Progenitor cell of endocrine pancreas (in vitro differentiated cells): ENCODE measurements at places on chromosomes 7 and 10.

DNA sequence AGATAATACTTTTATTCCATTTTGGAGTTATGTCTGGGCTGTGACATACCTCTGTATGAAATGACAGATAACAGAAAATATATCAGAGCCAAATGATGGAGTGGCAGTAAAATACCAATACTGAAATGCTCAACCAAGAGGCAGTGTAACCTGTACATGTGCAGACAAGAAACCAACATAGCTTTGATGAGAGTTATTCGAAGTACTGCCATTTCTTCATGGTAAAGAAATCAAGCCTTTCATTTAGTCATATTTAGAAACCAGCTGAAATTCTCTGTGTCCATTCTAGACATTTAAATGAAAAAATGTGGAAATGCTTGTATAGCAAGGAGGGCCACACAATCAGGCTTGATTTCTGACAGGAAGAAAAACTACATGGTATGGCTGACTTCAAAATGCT lies 127.1 kb upstream of the PTPRZ1 start:
- DNase-seq: no peak

DNA sequence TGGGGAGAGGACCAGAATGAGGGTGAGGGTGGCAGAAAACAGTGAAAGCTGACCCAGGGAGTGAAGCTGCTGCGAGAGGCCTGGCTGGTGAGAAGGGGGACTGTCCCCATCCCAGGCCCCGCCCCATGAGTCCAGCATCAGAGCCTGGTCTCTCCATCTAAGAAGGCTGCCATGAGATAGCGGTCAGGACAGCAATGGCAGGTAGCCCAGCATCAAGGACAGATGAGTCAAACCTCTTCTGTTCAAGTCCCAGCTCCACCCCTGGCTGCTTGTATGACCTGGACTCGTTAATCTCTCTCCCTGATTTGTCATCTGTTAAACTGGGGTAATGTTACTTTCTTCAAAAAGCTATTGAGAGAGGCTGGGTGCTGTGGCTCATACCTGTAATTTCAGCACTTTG lies 22.2 kb downstream of the GPNMB start:
- DNase-seq: no peak

GRCh38 chr7:141889321-141889720 lies 26.9 kb upstream of the OR9A4 start:
- DNase-seq: no peak

GRCh38 chr10:126673565-126673964 lies 3.1 kb upstream of the C10orf90 start:
- no peak for DNase-seq

- DNase-seq: no peak
Observed at GRCh38 chr10:75825235-75825634, 393.8 kb downstream of the LRMDA start.
